ENCODE measurements at places on chromosomes 7 and 10. TPM values are rescaled to one million over a fixed set of nuclear protein-coding genes. Genes with fewer than 3 reads are reported as not detected.

The NRBF2 gene
- 35.2 TPM for total RNA-seq

The FAM131B gene
- total RNA-seq: 2.3 TPM

The PRSS2 gene
- total RNA-seq: not detected

The LIPM gene
- not detected for total RNA-seq

The ZNF37A gene
- total RNA-seq: 11.4 TPM

The RADIL gene
- 0.50 TPM for total RNA-seq

The HTR7 gene
- total RNA-seq: 1.1 TPM

The BLVRA gene
- 70.1 TPM for total RNA-seq

The FGF8 gene
- not detected for total RNA-seq

The SPDYE8 gene
- total RNA-seq: not detected

The VGF gene
- total RNA-seq: 249 TPM

The CDK13 gene
- 102 TPM for total RNA-seq

The ABCA13 gene
- total RNA-seq: 1.1 TPM

The CADPS2 gene
- 21.6 TPM for total RNA-seq

Measured in uterine smooth muscle cell (primary cell).